ENCODE measurements at places on chromosomes 1 and 21.
A peak's percentile ranks its signal among the peaks of the same experiment; 100 is the strongest.

GRCh38 chr1:72946903-72947499, 664.7 kb upstream of the NEGR1 start:
- no peak for DNase-seq

DNA sequence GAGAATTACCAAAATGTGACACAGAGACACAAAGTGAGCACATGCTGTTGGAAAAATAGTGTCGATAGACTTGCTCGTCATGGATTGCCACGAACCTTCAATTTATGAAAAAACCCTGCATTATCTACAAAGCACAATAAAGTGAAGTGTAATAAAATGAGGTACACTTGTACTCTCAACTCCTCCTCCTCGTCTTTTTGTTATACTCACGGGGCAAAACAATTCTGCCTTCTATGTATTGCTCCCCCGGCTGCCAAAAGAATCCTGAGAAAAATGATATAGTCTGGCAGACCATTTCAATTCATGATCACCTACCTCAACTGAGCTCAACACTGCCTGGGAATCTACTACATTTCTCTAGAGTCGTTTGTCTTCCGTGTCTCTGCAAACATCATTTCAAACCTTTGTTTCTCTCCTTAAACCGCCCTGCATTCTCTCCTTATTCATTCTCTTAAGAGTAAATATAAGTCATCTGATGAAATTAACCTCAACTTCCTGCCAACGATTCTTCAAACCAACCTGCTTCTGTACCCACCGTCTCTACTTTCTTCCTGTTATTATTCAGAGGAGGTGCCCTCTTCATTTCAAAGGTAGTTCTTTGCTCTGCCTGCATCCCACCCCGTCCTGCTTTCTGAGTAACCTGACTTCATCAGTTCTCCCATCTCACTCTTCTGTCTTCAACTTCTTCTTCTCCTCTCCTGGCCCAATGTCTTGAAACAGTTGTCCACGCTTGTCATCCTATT, 12.9 kb upstream of the IL19 start:
- no peak for DNase-seq

GRCh38 chr1:223715604-223716172, 3.3 kb downstream of the CAPN2 start:
- no peak for DNase-seq

- DNase-seq, result no peak
These were observed 27.3 kb upstream of the RGS13 start for GRCh38 chr1:192608671-192609070.

- no peak for DNase-seq
These were observed 670.9 kb upstream of the NR5A2 start for GRCh38 chr1:199356561-199356960.

- peak; percentile 38 for DNase-seq
These were observed 3.7 kb upstream of the PHACTR4 start for GRCh38 chr1:28365864-28366263.

Measured in large intestine (tissue), 12 donors.